ENCODE measurements at places on chromosomes 1 and 21.
A peak's percentile ranks its signal among the peaks of the same experiment; 100 is the strongest.

GRCh38 chr1:24391882-24392603, 21.5 kb downstream of the STPG1 start:
- DNase-seq = peak; percentile 60

DNA sequence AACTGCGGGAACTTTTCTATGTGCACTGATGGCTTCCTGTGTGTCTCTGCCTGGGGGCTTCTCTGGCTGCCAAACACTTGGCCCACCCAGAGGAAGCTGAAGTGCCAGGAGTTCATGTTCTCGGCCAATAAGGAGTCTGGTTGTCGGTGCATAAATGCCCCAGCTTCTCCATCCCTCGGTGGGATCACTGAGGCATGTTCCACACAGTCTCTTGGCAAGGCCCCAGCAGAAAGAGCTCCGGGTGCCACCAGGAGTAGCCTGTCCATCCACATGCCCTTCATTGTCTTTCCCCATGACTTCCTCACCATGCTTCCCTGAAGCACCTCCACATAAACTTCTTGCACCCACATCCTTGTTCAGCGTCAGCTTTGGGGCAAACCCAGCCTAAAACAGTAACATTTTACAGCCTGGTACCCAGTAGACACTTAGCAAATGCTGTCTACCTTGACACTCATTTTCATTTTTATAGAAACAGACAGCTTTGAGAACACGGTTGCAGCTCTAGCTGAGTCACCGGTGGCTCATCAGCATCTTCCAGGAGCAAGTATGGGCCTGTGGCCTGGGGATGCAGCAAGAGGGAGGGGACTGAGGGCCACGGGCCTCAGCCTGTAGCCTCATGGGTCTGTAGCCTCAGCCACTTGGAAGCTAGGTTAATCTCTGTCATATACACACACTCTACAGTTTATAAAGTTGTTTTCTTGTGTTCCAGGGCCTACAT, 14.8 kb upstream of the CDCP2 start:
- no peak for DNase-seq

- no peak for DNase-seq
Observed at GRCh38 chr1:88557014-88557413, 127.1 kb upstream of the PKN2 start.

- no peak for DNase-seq
Observed at GRCh38 chr1:235527196-235527814, 23.1 kb upstream of the B3GALNT2 start.

GRCh38 chr1:248704606-248705005, 2.0 kb upstream of the OR14I1 start:
- no peak for DNase-seq

GRCh38 chr1:76430531-76430930, 356.0 kb downstream of the ST6GALNAC3 start:
- DNase-seq = no peak

DNA sequence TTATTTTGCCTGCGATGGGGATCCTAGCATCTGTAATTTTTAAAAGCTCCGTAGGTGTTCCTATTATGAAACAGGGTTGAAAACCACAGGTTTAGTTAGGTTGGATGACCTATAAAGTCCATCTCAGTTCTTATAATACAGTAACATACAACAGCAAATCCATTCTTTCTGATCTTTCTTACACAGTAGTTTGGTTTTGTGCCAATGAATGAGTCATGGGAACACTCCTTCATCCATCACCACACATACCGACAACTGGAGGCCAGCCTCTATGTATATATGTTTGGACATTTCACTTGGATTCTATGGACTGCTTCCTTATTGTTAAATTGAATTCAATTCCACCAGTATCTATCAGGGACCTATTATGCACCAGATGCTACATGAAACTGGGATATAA, 118.4 kb upstream of the L1TD1 start:
- no peak for DNase-seq

DNA sequence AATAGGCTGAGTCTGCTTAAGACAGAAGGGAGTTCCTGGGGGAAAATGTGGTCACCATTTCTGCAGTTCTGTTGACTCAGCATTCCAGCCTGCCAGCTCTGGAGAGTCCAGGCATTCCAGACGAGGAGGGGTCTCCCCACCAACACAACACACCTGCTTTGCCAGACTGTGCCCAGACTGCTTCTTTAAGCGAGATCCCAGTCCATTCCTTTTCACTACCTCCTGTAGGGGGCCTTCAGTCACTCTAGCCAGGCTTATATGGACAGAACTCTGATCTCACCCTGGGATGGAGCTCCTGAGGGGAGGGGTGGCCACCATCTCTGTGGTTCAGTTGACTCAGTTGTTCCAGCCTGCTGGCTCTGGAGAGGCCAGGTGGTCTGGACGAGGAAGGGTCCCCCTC, 48.5 kb downstream of the UBE2U start:
- no peak for DNase-seq

DNA sequence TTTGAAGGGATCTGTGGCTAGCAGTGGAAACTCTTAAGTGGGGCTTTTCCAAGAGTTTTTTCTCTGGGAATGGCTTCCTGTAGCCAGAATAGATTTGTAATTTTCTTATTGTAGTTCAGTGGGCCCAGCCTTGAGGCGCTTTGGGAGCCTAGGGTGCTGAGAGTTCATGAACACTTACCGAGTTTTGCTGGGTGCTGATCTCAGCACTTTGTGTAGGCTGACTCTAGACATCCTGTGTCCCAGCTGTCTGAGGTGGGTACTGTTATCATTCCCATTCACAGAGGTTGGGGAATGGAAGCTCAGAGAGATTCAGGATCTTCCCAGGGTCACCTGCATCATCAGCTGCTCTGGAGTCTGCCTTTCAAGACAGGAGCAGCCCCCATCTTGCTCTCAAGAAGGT, 7.0 kb downstream of the PPFIA4 start:
- DNase-seq = no peak

DNA sequence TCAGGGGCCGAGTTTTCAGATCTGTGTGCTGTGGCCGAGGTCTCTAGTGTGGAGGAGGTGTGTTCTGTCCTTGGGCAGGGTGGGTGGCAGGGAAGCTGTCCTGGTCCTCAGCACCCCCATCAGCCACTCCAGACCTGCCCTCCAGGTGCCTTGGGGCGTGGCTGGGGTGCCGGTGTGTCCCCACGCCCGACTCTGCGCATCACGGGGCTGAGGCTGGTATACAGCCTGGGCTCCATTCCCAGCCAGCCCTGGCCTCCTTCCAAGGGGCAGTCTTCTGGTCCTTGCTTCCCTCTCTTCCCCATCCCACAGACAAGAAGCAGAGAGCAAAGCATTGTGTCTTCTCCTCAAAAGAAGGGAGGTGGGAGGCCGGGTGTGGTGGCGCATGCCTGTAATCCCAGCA, 4.0 kb downstream of the SAMD11 start:
- DNase-seq = no peak

GRCh38 chr1:235409042-235409820, 42.0 kb downstream of the TBCE start:
- DNase-seq = no peak

DNA sequence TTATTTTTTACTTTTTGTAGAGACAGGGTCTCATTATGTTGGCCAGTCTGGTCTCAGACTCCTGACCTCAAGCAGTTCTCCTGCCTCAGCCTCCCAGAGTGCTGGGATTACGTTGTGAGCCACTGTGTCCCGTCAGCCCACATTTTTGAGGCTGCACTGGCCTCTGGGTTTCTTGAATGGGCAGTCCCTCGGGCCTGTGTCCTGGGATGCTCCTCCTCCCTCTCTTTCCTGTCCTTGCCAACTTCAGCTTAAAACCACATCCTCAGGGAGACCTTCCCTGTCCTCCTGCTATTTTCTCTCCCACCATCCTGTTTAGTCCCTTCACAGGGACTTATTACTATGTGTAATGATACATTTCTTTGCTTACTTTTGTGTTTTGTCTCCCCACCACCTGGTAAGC, 31.4 kb upstream of the LYST start:
- DNase-seq = no peak

DNA sequence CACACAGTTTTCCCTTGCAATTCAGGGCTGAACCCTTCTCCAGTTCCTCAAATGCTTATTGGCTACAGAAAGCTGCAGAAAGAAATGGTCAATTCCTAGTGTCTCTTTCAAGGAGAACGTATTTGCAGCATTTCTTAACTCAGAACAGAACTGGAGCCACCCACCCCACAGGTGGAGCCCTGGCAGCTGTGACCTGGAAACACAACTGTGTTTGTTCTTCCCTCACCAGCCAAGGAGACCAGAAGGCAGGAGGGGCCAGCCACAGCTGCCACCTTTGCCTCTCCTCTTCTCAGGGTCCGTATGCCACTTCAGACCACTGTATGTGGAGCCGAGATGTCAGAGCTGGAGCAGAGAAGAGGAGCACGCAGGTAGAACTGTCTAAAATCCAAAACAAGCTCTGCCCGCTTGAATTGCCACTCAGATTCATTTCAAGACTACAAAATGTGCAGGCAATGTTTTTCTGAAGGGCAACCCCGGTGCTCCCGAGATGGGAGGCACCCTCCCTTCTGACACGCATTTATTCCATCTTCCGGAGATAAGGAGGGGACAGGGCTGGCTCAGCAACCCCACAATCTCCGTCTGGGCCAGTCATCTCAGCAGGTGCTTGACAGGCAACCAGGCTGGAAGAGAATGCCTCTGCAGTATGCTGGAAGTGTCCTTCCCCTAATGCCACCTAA, 16.7 kb downstream of the CD247 start:
- DNase-seq = no peak

DNA sequence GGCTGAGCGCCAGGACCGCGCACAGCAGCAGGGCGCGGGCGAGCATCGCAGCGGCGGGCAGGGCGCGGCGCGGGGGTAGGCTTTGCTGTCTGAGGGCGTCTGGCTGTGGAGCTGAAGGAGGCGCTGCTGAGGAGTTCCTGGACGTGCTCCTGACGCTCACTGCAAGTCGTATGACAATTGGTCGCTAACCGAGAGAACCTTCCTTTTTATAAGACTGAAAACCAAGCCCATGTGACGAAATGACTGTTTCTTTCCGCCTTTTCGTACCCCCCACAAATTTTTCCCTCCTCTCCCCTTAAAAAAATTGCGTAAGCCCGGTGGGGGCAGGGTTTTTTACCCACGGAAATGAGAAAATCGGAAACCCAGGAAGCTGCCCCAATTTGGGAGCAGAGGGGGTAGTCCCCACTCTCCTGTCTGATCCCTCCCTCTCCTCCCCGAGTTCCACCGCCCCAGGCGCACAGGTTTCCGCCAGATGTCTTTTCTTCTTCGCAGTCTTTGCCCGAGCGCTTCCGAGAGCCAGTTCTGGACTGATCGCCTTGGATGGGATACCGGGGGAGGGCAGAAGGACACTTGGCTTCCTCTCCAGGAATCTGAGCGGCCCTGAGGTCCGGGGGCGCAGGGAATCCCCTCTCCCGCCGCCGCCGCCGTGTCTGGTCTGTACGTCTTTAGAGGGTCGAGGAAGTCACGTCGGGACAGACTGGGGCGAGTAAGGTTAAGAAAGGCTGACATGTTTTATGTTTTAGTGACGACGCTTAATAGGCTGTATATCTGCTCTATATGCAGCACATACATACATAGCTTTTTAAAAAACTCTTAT, at the start of gene PTGS2:
TSS of gene PTGS2 (minus strand) at position 179 of the 817 bp plus-strand sequence. CDS start at position 46, 133 bp downstream.
- peak; percentile 54 for DNase-seq

- DNase-seq = no peak
Observed at GRCh38 chr1:118154220-118154619, 30.8 kb downstream of the SPAG17 start.

GRCh38 chr21:30336596-30336995, 898 bp downstream of the KRTAP27-1 start:
- no peak for DNase-seq

GRCh38 chr1:28534671-28535070, 18.2 kb upstream of the TRNAU1AP start:
- DNase-seq = no peak

GRCh38 chr21:26445440-26445839, 127.6 kb downstream of the CYYR1 start:
- no peak for DNase-seq

DNA sequence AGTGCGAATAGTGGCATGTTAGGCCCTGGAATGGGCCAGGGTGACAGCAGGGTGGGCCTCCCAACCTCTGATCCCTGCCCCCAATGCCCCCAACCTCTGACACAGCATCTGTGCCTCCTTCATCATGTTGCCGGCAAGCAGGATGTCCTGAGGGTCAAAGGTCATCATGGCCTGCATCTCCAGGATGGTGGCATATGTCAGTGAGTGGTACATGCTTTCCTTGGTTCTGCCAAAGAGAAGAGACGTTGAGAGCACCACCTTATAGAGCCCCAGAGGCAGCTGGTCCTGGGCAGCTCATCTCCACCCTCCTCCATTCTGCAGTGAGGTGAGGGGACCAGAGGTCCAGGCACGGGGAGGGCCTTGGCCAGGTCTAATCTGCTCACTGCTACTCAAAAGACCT, 17.6 kb downstream of the TTC39A start:
- DNase-seq = no peak

GRCh38 chr1:155809088-155809487, 47.9 kb downstream of the GON4L start:
- no peak for DNase-seq

GRCh38 chr1:112956544-112957132, 642 bp upstream of the SLC16A1 start:
- peak; percentile 71 for DNase-seq

DNA sequence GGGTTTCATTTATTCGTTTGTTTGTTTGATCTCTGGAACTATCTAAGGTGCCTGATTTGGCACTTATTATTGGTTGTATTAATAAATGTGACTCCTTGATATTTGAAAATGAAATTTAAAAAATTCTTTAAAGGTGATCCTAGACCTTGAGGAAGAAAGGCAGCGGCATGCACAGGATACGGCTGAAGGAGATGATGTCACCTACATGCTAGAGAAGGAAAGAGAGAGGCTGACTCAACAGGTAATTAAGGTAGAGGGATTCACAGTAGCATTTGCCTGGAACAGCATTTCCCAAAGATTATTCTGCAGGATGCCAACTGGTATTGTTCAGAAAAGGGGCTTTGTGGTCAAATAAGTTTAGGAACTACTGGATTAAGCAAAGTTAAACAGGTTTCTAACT, 54.4 kb upstream of the WNT2B start:
- DNase-seq = no peak

DNA sequence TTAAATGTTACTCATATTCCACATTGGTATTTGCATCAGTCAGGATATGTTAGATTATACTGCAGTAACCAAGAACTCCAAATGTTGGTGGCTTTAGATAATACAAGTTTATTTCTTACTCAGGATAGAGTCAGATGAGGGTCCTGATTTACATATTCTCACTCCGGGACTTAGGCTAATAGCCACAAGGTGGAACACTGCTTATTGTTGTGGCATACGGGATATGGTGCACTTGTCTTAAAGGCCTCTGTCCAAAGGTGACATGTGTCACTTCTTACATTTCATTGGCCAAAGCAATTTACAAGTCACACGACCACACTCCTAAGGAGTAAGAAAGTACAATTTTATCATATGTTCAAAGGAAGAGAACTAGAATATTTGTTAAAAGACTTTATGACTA, 28.5 kb upstream of the ACADM start:
- DNase-seq = no peak

DNA sequence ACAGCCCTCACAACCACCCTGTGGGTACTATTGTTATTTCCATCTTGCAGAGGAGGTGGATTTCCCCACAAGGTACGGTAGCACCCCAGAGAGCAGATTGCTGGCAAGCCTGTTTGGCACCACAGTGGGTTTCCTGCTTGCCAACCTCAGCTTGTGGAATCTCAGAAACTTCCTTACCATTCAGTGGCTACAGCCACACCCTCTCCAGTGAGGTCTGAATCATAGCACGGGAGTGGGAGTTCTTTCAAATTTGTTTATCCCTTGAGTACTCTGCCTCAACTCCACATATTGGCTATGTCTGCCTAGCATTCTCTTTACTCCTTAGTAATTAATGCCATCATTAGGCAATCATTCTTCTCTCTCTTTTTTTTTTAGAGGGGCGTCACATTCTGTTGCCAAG, 162.1 kb downstream of the PTPRU start:
- no peak for DNase-seq

GRCh38 chr1:183864611-183865010, 59.7 kb downstream of the RGL1 start:
- DNase-seq = no peak
